Stimulated activated CD8-positive, alpha-beta memory T cell treated with anti-CD3 and anti-CD28 coated beads, Interleukin-4, amount 100 ng/mL, for 24 hours (primary cell): ENCODE measurements at places on chromosomes 4 and X.
A peak's percentile ranks its signal among the peaks of the same experiment; 100 is the strongest.

- DNase-seq, result no peak
These were observed 46.2 kb upstream of the TRPC3 start for GRCh38 chr4:121998024-121998423.

DNA sequence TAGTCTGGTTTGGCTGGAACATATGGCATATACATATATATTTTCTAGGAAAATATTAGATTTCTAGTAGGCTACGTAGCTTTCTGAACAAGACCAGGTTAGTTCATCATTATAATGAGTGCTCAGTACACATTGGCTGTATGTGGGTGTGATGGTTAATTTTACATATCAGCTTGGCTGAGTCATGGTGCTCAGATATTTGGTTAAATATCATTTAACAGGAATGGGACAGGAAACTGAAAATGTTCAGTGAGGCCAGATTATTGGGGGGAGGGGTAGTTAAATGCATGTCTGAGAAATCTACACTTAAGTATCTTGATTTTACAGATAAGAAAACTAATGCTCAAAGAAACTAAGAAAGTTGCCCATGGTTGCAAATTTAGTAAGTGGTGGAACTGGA is 160.1 kb downstream of the RBMX2 start:
- DNase-seq, result no peak

GRCh38 chr4:89253311-89253710 is 54.3 kb downstream of the GPRIN3 start:
- DNase-seq, result no peak

- no peak for DNase-seq
These were observed 23.2 kb upstream of the TSPAN7 start for GRCh38 chrX:38538134-38538533.

DNA sequence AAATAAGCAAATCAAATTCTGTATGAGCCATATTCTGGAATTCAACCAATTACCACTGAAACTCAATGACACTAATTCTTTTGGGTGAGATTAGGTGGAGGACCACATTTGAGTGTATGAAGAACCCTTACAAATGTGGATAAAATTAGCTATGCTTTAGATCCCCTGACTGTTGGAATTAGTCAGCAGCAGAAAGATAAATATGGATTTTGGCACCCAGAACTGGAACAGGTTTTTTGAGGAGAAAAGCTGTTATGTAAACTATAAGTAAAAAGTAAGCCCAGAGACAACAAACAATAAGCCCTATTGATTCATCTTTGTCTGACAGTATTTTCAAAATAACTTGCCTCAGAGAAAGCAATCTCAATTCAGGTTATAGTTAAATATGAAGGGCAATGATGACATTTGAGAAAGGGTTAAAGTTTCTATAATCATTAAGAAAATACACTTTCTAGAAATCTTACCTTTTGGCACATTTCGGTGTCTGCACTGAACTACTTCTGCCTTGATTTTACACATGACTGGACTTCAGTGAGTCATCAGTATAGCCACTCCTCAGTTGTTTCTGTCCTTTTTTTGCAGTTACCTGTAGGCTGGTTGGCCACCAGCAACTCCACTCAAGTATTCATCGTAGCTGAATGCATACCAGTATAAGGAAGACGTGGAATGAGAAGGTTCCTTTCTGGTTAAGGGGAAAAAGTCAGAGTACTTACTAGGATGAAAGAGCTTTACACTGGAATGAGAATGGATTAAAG is 80.0 kb downstream of the KCTD8 start:
- no peak for DNase-seq

DNA sequence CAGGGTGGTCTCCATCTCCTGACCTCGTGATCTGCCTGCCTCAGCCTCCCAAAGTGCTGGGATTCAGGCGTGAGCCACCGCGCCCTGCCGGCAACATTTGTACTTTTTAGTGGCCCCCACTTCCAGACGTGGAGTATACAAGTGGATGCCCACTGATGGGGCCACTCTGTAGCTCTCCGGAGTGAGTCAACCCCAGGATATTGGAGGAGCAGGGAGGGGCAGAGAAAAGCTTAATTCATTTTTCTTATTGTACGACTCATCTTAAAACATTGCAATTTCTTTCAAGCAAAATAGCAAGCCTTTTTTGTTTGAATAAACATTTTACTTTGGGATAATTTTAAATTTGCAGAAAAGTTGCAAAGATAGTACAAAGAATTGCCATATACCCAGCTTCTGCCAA is 34.6 kb downstream of the FAM9C start:
- no peak for DNase-seq

- DNase-seq, result peak; percentile 39
These were observed 862 bp upstream of the INPP4B start for GRCh38 chr4:142846729-142847596.

DNA sequence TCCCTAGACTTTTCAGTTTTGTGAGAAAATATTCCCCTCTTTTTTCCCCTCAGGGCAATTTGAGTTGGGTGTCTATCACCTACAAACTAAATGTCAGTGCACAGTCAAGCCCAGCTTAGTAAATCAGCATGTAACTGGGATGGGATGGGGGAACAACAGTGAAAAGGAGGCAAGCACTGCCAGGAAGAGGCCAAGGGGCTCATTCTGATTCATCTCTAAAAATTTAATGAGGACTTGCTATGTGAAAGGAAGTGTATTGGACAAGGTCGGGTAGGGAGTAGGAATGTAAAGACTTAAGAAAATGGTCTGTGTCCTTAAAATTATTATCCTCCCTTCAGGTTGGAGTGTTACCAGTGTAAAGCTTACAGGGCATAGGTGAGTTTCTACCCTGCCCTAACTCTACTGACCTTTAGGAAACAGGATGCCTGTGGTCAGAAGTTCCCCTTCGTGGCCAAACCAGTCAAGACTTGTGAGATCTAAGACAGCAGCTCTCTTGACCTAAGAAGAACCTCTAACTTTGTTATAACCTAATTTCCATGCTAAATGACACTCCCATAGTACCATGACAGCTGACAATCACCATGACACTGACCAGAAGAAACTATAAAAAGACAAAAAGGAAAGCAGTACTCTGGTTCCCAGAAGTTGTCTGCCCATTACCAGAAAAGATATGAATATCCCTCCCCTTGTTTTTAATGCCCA is 194.4 kb upstream of the LDB2 start:
- DNase-seq, result no peak

DNA sequence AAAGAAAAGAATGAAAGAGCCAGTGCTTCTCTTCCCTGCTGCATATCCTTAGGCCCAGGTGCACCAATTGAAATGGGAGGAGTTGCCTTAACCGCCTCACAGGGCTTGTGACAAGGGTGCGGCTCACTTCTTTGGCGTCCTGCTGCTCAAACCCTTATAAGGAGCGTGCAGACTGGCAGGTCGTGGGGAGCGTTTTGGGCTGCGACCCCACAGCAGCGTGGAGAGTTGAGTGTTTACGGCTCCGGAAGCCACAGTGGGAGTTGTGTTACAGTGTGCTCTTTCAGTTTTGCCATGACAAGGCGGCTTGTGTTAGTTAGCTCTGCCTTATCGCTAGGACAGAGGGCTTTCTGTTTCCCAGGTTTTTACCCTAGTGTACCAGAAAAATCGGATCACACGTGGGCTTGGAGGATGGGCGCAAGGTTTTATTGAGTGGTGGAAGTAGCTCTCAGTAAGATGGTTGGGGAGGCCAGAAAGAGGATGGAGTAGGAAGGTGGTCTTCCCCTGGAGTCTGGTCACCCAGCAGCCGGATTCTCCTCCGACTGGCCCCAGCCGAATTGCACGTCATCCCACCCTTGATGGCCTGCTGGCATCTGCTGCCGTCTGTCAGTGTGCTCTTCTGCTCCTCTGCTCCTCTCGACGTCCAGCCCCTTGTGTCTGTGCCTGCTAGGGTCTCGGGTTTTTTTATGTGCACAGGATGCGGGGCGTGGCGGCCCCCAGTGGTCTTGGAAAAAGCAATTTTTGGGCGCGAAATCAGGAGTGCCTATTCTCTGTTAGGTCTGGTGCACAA is 718.9 kb downstream of the ARAP2 start:
- no peak for DNase-seq

DNA sequence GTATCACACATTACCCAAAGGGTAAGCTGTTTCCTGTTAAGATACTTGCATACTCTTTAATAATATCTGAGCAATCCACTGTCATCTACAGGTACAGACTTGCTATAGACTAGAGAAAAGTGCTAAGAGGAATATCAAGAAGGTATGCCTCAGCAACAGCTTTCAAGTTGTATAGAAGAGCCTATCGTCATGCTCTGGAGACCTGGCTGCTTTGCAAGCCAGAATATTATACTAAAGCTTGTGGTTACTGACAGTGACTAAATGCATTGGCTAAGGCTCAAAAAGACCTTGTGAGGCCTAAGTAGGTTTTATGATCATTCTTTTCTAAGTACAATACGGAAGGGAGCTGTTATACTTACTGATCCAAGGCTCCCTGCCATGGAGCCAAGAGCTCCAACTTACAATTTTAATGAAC is 11.3 kb downstream of the LAMP2 start:
- DNase-seq, result no peak

DNA sequence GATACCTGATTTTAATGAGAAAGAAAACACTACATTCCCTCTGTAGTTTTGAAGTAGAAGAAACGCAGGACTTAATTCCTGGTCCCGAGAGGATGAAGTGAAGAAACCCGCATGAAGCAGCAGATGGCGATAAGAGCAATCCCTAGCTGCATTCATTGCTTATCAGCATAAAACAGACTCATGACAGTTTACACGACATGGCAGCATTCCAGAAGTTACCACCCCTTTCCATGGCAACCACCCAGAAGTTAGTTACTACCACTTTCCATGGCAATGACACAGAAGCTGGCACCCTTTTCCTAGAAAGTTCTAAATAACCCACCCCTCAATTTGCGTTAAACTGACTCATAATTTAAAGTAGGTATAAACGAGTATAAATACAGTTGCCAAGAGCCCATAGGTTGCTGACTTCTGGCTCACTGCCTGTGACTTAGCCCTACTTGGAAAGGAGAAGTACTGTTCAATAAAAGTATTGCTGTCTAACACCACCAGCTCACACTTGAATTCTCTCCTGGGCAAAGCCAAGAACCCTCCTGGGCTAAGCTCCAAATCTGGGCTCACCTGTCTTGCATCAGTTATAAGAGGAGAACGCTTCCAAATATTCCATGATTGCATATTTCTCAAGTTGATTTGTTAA is 5.5 kb upstream of the XAGE2 start:
- no peak for DNase-seq

GRCh38 chrX:14777525-14777924 is 95.3 kb downstream of the FANCB start:
- no peak for DNase-seq

- no peak for DNase-seq
These were observed 11.8 kb downstream of the FAM184B start for GRCh38 chr4:17769406-17770174.

- DNase-seq, result no peak
These were observed 135.5 kb downstream of the PALLD start for GRCh38 chr4:168632301-168632725.

DNA sequence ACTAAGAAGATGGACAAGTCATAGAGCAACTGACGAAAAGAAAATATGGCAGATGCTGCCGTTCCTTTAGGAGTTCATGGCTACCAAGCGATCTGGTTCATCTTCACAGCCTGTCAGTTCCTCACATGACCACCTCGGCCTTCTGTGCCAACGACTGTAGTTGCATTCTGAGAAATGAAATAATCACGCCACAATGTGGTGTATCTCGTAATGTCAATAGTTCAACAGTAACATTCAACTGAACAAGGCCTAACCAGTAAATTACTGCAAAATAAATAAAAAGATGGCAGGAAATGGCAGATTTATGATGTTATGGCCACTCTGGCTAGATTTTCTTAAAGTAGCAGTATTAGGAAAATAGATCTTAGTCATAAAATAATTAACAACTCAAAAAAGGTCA is 4.4 kb downstream of the GPRIN3 start:
- no peak for DNase-seq

DNA sequence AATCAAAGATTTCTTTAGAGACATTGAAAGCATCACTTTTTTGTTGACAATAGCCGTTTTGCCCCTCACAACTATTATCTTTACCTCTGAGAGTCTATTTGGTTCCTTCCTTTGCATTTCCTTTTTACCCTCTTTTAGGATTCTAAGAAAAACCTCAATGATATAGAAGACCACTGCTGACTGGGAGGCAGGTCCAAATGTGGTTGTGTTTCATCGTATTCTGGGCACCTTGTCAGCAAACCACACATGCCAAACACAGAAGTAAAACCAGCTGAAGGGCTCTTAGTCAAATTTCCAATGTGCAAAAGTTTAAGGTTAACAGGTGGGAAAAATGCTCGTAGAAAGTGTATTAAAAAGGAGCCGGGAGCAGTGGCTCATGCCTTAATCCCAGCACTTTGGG is 5.1 kb upstream of the PRMT9 start:
- no peak for DNase-seq

- peak; percentile 31 for DNase-seq
These were observed 15.1 kb downstream of the PALLD start for GRCh38 chr4:168511780-168512489.

DNA sequence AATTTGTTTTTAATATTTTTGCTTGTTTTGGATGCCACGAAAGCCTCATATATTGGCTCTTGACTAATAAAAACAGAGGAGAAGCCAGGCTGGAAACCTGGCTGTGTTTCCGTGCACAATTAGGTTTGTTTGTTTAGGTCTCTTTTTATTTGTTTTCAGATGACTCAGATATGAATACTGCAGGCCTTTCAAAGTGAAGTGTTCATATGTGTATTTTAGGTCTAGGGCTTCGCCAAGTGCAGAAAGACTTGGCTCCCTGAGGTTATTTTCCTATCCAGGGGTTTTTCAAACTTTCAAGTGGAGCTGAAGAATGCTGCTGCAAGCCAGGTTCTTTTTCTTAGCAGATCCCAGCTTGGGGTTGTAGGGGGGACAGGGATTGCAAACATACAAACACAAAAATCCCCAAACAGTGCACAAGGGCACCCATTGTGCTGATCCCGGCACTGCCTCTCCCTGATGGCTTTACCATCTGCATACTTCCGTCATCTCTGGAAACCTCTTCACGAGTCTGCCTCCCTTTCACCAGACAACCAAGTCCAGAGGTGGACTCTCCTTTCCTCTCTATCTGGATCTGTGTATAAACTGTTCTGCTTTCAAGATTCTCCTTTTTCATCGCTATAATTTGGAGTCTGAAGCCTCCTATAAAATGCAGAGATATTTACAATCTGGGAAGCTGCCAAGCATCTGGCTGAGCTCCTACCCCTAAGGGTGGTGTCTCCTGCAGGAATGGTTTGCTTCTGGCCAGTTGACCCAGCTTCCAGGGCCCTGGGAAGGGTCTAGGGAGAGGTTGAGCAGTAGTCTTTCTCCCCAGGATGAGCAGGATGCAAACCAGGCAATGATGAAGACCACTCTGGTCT is 108.6 kb downstream of the SMIM20 start:
- DNase-seq, result no peak

- no peak for DNase-seq
These were observed 139.3 kb upstream of the MXRA5 start for GRCh38 chrX:3485727-3486126.

GRCh38 chr4:83503974-83504373 is 19.1 kb upstream of the ABRAXAS1 start:
- no peak for DNase-seq

- no peak for DNase-seq
These were observed 408.2 kb upstream of the NR3C2 start for GRCh38 chr4:148850257-148850995.
